Mesothelial cell of epicardium (in vitro differentiated cells): ENCODE measurements at places on chromosomes 3 and 15.

DNA sequence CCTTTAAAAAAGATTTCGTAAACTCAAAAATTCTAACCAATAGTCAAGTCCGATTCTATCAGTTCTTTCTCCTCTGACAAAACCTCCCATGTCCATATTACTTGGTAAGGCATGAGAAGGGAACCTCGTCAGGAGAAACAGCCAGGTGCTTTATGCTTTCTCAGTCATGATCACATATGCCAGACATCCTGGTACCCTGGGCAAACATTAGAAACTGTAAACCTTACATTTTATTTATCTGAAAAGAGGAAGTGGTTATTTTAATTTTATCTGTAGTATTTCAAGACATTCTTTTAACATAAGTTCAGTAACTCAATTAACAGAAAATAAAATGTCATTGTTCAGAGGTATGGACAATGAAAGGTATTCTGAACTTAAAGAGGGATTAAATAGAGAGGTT, 474.8 kb upstream of the GBE1 start:
- DNase-seq = no peak

DNA sequence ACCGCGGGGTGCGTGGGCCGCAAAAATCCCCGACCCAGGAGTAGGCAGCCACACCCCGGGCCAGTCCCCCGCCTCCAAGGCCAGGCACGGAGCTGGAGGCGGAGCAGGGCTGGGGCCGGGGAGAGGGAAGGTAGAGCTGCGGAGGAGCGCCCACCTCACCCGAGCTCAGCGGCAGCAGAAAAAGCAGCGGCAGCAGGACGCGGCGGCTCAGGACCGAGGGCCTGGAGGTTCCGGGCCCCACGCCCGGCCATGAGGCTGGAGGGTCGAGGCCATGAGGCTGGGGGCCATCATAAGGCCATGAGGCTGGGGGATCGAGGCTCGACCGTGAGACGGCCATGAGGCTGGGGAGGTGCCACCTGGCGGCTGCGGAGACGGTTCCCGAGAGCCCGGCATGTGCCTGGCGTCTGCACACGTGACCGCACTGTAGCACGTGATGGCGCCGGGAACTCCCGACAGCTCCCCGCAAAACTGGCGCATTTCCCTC, 32.9 kb upstream of the PRSS50 start:
- DNase-seq = no peak

DNA sequence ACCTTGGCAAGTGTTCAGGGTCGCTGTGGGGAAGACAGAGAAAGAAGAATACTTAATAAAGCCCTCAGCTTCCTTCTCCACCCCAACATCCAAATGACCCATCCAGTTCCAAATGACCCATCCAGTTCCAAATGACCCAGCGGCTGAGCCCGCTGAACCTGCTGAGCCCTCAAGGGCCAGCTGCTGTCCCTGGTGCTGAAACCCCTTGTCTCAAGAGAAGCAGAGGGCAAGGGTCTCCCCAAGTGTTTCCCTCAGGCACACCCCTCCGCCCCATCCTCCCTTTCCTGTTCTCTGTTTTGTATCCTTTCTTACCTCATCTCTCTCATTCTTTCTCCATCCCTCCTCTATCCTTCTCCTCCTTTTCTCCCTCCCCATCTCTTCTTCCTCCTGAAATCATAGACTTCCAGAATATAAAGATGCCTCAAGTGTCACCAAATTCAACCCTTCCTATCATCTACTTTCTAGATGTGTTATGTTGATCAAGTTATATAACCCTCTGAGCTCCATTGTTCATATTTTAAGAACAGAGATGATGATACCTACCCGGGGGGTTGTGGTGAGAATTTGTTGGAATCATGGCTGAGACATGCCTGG, 29.0 kb downstream of the CCDC33 start:
- no peak for DNase-seq

GRCh38 chr3:4561661-4562060, 68.5 kb downstream of the ITPR1 start:
- no peak for DNase-seq

DNA sequence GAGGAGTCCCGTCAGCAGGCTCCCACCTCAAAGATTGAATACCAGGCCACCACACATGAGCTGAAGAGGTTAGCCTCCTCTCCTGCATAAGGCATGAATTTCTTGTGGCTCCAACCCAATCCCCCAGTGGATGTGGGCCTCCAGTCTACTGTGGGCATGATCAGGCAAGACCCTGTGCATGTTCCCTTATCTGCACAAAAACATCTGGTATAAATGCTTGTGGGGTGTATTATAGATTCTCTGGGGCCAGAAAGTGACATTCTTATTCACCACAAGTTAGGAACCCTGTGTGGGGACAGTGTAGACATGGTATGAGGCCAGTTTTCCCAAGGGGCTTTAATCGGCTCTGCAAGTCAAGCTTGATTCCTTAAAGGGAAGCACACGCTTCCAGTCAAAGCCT, 18.2 kb upstream of the UBP1 start:
- DNase-seq = no peak

- DNase-seq = no peak
These were observed 10.8 kb upstream of the SLC6A20 start for GRCh38 chr3:45807133-45807532.

DNA sequence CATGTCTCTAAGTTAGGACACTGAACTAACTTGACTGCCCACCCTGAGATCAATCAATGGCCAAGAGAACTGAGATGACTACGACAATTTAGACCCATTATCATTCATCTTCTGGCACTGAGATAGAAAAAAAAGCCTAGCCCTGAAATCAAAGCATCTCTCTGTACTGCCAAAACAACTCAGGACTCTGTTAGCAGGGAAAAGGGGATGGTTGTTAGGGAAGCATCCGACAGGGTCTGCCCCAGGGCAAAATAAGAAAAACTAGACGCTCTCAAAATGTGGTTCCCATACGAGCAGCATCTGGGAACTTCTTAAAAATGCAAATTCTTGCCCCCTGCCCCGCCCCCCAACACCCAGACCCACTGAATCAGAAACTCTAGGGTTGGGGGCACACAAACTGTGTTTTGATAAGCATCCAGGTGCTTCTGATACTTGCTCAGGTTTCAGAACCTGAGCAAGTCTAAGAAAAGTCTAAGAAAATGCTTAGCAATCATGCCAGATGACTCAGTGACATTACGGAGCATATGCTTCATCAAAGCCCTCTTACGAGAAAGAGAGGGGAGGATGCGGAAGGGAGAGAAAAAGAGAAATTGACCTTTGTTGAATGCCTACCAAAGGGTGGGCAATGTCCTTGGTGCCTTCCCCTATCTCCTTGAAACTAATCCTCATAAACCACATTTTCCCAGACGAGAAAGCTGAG, 172.8 kb upstream of the HES1 start:
- no peak for DNase-seq

GRCh38 chr3:109275702-109276293, 40.5 kb downstream of the DPPA2 start:
- no peak for DNase-seq

- no peak for DNase-seq
These were observed 277.1 kb upstream of the UMPS start for GRCh38 chr3:124453189-124453588.

DNA sequence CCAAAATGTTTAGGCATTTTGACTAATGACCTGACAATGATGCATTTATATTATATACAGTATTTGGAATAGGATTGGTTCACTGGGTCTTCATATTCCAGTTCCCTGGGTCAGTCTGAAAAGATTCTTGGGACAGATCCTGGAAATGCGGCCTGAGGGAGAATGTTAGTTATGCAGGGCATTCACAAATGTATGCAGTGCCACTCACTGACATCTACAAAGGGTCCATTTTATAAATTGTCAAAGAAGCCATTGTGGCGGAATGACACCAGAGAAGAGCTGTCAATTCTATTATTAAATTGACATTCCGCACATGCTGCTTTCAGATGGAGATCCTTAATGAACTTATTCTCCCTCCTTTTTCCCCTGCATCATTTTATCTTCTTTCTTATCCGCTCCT, 176.6 kb downstream of the VGLL3 start:
- DNase-seq = no peak

GRCh38 chr3:143633816-143634215, 214.5 kb downstream of the SLC9A9 start:
- DNase-seq = no peak

- no peak for DNase-seq
These were observed 721.0 kb downstream of the OTOL1 start for GRCh38 chr3:162217647-162218046.

- DNase-seq = no peak
These were observed 252.9 kb upstream of the ST8SIA2 start for GRCh38 chr15:92140796-92141195.

DNA sequence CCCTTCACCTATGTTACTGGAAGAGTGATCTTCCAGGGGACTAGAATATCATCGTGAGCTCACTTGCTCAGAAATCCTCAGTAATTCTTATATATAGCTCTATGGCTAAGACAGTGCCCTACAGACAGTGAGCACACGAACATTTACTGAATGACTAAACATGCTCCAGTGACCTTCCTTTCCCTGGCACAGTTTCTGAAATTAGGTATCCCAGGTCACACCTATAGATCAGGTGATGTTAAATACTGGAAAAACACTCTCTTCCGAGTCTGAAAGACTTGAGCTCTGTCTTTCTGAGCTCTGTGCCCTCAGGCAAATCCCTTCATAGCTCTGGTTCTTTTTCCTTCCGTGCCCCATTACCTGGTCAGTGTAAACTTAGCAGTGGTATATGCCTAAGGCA, 239.4 kb upstream of the LRIG1 start:
- no peak for DNase-seq

DNA sequence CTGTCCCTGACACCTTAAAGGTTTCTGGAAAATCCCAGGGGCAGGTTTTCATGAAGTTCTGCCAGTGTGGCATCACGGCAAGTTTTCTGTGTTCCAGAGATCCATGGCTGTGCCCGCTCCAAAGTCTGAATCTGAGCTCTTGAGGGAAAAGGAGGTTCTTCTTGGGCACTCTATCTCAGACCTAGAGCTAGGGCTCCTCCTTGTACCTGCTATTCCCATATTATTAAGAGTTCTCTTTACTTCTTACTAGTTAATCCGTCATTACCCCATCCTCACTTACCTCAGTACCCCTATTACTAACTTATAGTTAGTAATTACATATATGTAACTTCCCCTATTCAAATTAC, 5.9 kb upstream of the TRA2B start:
- DNase-seq = no peak

GRCh38 chr3:46215810-46216414, 7.8 kb upstream of the CCR1 start:
- DNase-seq = no peak

DNA sequence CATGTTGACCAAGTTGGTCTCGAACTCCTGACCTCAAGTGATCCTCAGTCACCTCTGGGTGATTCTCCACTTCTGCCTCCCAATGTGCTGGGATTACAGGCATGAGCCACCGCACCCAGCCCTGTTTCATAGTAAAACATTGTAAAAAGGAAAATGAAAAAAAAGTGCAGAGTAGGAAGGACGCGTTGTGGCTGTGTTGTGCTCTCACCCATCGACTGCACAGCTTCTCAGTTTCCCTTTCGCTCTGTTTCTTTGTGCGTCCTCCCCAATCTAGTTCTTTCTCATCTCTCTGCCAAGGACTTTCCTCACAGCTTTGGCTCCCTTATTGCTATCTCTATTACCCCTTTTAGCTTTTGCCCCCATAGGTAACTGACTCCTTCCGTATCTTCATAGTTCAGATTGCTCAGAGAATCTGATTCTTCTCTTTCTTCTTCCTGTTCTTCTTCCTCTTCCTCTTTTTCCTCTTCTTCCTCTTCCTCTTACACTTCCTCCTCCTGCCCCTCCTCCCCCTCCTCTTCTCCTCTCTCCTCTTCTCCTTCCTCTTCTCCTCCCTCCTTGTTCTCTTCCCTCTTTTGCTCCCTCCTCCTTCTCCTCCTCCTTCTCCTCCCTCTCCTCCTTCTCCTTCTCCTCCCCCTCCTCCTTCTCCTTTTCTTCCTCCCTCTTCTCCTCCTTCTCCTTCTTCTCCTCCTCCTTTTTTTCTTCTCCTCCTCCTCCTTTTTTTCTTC, 81.1 kb upstream of the VGLL4 start:
- DNase-seq = no peak
